ENCODE measurements at places on chromosomes 5 and 9. TPM values are rescaled to one million over a fixed set of nuclear protein-coding genes. Genes with fewer than 3 reads are reported as not detected.

GRCh38 chr9:21268347-21268657, 28.5 kb upstream of the IFNA14 start:
- H3K36me3 ChIP-seq, result no peaks in the 10 kb centered on the region
- DNase-seq, result no peak
- H3K4me3 ChIP-seq, result no peak overlapping the region
- H3K27ac ChIP-seq, result no peak overlapping the region
- peaks cover 2% of the 10 kb centered on the region for H3K27me3 ChIP-seq
- no peaks in the 10 kb centered on the region for H3K4me1 ChIP-seq

GRCh38 chr9:28024676-28025075, 451.4 kb upstream of the C9orf72 start:
- no peak overlapping the region for H3K4me3 ChIP-seq
- no peak overlapping the region for H3K27ac ChIP-seq
- DNase-seq, result no peak
- no peaks in the 10 kb centered on the region for H3K36me3 ChIP-seq

Gene LCN9
- not detected for total RNA-seq

DNA sequence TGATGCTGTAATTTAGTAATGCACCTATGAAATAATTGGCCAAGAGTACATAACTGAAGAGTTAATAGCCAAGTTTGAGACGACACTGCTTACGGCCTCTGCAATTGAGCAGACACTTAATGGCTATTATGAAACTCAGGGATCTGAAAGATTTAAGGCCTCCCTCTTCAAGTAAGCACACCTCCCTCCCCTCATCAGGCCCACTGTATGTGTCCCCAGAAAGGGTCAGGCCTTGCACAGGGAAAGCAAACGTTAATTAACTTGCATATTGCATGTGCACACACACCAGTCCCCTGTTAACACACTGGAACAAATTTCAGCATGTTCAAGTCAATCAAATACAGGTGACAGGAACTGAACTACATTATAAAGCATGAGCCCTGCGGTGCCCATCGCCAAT, 163.6 kb downstream of the SPOCK1 start:
- no peaks in the 10 kb centered on the region for H3K27me3 ChIP-seq
- DNase-seq, result no peak
- H3K4me3 ChIP-seq, result no peak overlapping the region
- no peak overlapping the region for H3K27ac ChIP-seq

DNA sequence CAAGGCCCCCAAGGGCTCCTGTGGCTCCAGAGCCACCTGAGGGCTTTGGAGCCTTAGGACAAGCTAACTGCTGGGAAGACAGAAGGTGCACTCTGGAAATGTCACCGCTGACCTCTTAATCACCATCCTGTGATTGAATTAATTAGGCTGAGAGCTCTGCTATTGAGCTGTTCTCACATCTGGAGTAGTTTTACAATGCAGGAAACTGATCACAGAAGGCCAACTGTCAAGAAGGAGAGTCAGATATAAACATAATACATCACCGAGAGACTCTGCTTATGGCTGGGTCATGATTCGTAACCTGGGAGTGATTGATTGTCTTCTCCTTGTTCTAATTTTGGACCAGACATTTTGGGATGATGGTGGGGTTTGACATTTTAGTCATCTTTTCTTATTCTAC, 226.1 kb downstream of the SLIT3 start:
- no peaks in the 10 kb centered on the region for H3K4me1 ChIP-seq
- no peak for DNase-seq
- H3K4me3 ChIP-seq, result no peak overlapping the region
- no peak overlapping the region for H3K27ac ChIP-seq
- H3K36me3 ChIP-seq, result no peaks in the 10 kb centered on the region

Gene ARL10
- 3.2 TPM for total RNA-seq

GRCh38 chr5:180860273-180860886, 696 bp downstream of the ZFP62 start:
- H3K36me3 ChIP-seq, result peaks cover 24% of the 10 kb centered on the region
- DNase-seq, result peak; percentile 51
- no peaks in the 10 kb centered on the region for H3K27me3 ChIP-seq
- H3K4me3 ChIP-seq, result peak overlapping the region; percentile 89

- no peaks in the 10 kb centered on the region for H3K27me3 ChIP-seq
- H3K4me1 ChIP-seq, result no peaks in the 10 kb centered on the region
- H3K36me3 ChIP-seq, result no peaks in the 10 kb centered on the region
- no peak for DNase-seq
Observed at GRCh38 chr5:138051441-138052296, 18.8 kb upstream of the FAM13B start.

DNA sequence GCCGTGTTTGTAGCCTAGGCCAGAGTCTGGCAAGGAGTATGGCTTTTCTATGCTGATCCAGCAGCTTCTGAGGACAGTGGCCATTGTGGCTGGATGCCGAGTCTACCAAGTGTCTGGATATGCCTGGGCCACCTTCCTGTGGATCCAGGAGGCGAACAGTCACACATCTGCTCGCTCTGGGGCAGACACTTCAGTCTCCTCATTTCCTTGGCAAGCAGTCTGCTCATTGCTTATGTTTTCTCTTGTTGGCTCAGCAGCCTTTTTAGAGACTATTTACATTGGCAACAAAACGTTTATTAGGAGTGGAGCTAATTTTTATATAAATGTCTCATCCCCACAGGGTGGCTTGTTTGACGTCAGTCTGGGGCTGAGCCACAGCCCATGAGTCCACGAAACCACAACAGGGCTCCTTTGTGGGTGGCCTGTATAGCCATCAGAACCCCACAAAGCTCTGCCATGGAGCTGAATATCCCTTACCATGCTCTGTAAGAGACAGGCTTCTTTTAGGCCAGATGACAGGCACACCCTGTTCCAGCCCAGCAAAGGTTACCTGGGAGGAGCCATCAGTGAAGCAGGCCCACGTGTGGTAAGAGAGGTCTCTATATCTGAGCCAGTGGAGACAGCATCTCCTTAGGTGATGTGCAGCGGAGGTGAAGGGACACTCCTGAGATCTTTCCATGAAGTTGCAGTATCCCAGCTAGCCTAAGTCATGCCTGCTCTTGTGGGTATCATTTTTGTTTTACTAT, 221.7 kb downstream of the DIRAS2 start:
- no peak overlapping the region for H3K4me3 ChIP-seq
- H3K36me3 ChIP-seq, result no peaks in the 10 kb centered on the region
- peaks cover 8% of the 10 kb centered on the region for H3K27me3 ChIP-seq
- H3K27ac ChIP-seq, result no peak overlapping the region
- DNase-seq, result no peak
- no peaks in the 10 kb centered on the region for H3K4me1 ChIP-seq

Gene ABLIM3
- not detected for total RNA-seq

DNA sequence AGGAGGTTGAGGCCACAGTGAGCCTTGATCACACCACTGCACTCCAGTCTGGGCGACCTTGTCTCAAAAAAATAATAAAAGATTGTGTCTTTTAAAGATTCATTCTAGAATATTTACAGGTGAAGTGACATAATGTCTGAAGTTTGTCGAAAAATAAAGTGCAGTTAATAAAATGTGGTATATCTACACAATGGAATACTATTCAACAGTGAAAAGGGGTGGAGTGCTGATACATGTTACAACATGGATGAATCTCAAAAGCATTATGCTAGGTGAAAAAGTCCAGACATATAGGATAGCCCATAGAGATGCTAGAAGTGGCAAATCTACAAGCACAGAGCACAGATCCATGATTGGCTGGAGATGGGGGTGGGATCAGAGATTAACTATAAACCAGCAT, 101.9 kb downstream of the PAX5 start:
- H3K27ac ChIP-seq, result no peak overlapping the region
- peaks cover 3% of the 10 kb centered on the region for H3K27me3 ChIP-seq
- no peak for DNase-seq
- H3K4me3 ChIP-seq, result no peak overlapping the region
- no peaks in the 10 kb centered on the region for H3K36me3 ChIP-seq

Gene NTNG2
- 2.2 TPM for total RNA-seq

DNA sequence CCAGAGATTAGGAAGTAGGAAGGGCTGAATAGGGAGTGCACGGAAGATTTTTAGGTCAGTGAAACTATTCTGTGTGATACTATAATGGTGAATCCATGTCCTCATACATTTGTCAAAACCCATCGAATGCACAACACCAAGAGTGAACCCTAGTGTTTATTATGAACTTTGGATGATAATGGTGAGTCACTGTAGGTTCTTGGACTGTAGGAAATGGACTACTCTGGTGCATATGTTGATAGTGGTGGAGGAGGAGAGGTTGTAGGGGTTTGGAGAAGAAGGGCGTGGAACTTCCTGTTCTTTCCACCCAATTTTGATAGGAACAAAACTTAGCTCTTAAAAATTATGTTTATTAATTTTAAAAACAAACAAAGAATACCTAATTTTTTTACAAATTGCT, 14.3 kb downstream of the CTSL start:
- H3K27me3 ChIP-seq, result no peaks in the 10 kb centered on the region
- no peak overlapping the region for H3K27ac ChIP-seq
- H3K36me3 ChIP-seq, result no peaks in the 10 kb centered on the region
